ENCODE measurements at places on chromosomes 7 and 10. TPM values are rescaled to one million over a fixed set of nuclear protein-coding genes. Genes with fewer than 3 reads are reported as not detected.
A peak's percentile ranks its signal among the peaks of the same experiment; 100 is the strongest.

GRCh38 chr7:101943306-101943705 lies 125.9 kb downstream of the CUX1 start:
- no peak for DNase-seq

DNA sequence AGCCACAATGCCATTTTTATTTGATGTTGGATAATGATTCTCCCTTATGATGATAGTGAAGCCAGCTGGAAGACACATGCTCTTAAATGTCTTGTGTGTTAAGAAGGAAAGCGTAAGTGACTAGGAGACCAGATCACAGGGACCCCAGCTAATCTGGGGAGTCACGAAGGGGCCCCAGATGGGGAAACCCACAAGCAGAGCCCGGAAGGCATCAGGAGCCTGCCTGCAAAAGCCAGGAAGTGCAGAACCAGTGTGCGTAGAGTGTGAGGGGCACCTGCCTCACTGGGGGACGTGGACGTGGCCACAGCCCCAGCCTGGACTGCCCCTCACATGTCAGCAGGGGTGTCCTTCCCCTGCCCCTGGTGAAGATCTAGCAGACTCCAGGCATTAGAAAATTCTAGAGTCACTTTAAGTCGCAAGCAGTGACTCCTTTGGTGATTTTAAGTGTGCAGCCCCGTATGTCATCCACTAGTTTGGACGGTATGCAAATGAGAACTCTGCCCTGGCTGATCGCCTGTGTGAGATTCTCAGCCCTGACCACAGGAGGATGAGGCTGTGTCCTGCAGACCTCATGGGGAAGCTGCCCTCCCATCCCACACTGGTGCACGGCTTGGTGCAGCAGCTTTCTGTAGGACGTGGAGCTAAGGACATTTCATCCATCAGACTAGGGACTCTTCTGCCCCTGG lies 243.0 kb downstream of the WDR37 start:
- DNase-seq = no peak

DNA sequence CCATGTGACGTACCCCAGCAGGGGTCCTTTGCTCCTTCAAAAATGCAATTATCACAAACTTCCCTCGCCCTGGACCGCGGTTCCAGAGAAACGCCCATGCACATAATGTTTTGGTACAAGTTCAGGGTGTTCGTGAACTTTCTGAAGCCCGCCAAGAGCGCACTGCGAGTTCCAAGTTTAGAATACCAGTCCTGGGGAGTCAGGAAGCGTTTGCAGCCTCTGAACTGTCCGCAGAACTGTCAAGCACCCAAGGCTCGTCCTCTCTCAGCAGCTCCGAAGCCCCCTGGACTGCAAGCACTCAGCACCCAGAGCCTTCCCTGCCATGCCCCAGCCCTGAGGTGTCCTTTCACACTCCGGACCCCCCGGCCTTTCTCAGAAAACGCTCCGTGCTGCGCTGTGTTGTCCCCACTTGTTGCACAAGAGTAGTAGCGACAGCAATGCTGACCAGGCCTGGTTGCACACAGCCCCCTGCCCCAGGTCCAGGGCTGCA lies 30.3 kb downstream of the CALML3 start:
- DNase-seq = peak; percentile 48

The PDZD7 gene
- total RNA-seq = 0.48 TPM

The PSD gene
- total RNA-seq = 6.3 TPM
